Stimulated activated CD4-positive, alpha-beta T cell treated with anti-CD3 and anti-CD28 coated beads, Interleukin-4, amount 100 ng/mL, for 24 hours (primary cell): ENCODE measurements at places on chromosomes 13 and 19.

DNA sequence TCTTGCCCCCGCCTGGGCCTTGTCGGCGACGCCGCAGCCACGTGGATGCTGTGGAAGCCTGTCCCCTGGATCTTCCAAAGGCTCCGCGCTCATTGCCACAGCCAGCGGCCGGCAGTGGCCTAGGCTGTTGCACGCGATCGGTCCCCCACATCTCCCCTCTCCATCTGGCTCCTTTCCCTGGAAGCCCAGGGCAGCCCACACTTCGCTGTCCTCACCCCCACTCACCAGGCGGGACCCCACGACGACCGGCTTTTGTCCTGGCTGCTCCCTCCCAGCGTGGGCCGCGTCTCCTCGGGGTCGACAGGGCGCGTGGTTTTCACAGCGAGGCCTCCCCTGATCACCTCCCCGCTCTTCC is 605 bp upstream of the TEX30 start:
- DNase-seq: no peak

DNA sequence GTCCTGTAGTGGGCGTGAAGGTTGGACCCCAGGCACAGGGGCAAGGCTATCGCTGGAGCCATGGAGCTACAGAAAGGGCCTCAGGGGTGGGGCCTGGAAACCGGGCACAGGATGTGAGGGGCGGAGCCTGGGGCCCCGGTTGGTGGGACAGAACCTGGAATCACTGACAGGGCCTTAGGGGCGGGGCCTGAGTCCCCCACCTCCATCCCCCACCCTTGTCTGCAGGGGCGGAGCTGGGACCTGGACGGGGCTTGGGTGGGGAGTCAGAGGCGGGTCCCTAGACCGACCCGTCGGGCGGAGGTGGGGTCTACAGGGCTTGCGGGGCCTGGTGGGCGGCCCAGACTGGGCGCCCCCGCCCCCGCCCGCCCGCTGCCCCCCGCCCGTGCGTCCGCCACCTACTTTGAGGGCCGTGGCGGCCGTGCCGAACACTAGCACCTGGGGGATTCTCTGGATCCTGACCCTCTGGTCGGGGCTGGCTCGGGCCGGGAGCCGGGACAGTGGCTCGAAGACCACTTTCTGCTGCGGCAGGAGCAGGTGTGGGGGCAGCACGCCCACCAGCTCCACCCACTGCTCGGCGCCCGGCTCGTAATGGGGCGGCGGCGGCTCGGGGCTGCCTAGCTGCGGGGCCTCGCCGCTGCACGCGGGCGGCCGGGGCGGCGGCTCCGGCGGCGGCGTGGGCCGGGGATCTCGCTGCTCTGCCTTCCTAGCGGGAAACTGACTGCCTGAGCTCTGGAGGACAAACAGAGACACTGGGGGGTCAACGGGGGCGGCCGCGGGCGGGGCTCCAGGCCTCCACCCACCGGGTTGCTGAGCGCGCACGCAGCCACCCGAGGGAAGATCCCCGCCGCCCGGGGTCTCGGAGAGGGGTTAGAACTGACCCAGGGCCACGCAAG is 26.3 kb downstream of the DCAF15 start:
- no peak for DNase-seq

DNA sequence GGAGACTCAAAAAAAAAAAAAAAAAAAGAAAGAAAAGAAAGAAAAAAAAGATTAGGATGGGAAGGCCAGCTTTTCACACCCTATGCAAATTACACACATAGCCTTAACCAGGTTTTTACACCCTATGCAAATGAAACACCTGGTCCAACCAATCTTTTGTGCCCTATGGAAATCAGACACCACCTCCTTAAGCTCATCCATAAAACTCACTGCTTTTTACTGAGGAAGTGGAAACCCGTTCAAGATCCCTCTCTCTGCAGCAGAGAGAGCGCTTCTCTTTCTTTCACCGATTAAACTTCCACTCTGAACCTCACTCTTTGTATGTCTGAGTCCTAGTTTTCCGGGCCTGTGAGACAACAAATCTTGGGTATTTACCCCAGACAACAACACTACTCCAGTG is 25.3 kb upstream of the HOMER3 start:
- DNase-seq: no peak

DNA sequence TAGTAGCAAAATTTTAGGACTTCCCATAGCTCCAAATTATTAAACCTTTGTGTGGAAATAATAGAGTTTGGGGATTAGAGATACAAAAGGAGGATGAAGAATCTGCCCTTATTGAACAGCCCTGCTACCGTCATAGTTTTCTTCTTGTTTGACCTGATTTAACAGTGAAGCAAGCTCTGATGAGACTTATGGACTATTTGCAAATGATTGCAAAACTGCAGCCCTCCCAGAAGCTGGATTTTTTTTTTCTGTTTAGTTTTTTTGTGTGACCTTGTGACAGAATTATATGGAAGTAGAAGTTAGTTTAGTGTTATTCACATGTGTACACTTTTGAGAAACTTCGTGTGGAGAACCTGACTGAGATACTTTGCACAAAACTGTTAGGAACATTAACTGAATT is 267.8 kb downstream of the KCNRG start:
- DNase-seq: no peak

DNA sequence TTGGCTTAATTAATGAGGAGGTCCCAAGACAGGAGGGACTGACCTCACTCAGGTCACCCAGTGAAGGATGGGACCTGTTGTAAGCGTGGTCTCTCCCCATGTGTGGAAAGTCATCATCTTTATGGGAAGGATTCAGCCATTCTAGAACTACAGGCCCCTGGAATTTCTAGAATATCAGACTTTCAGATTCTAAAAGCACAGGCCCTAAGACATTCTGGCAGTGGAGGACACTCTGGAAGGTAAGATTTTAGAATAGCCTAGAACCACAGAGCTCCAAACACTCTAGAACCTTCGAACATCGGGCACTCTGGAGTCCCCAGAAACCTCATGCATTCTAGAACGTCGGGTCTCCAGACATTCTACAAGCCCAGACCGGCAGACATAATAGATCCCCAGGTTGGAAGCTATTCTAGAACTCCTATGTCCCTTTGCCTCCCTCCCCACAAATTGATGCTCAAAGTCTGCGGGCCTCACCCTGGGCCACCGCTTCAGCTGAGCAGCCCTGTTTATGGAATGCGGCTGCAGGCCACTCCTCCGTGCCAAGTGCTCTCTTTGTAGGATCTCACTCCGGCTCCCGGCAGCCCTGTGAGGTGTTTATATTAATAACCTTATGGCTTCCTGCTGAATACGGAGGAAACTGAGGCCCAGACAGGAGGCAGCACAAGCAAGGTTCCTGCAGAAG is 1.9 kb upstream of the KLK15 start:
- DNase-seq: no peak

DNA sequence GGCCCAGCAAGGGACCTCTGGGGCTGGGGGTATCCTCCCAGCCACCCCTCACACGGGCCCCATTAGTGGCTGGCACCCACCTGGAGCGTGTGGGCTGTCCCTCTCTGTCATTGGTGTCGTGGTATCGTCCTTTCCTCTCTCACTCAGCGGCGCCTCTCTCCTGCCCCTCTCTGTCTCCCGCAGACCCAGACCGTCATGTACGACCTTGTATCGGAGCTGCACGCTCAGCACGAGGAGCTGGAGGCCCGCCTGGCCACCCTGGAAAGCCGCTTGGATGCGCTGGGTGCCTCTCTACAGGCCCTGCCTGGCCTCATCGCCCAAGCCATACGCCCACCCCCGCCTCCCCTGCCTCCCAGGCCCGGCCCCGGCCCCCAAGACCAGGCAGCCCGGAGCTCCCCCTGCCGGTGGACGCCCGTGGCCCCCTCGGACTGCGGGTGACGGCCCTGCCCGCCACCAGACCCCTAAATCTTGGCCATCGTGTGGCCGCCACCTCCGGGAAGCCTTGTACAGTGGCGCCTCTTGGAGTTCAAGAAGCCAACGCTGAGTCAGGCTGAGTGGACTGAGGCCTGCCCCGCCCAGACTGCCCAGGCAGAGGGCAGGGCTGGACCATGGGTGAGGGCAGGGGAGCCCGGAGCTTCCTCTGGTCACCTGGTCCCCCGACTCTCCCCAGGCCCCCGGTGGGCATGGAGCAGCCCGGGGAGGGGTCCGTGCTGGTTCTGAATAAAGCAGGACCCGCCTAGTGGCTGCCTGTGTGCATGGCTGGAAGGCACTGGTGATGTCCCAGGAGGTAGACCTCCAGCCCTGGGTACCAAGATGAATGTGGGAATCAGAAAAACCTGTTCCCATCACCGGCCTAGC is 9.8 kb upstream of the ARRDC2 start:
- no peak for DNase-seq

DNA sequence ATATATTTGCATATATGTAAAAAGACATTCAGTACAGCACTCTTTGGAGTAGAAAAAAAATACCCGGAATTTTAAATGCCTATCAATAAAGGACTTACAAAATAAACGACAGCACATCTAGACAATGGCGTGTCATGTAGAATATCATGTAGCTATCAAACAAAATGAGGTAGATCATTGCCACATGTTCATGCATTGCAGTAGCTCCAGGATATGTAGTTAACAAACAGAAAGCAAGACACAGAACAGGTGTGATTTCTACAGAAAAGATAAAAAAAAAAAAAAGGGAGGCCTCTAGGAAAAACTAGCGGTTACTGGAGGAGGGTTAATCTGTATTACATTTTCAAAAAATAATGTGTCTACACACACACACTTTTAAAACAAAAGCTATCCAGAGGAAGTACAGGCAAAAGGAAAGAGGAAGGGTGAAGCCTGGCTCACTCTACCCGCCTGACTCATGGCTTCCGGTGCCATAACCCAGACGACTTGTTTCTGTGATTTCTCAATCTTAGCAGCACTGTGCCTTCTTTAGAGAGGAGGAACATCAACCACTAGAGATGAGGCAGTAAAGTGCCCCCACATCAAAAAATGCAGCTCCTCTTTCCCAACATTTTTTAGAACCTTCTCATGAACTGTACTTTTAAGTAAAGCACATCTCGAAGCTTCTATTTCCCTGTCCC is 6.9 kb downstream of the KCTD12 start:
- peak; percentile 55 for DNase-seq

- DNase-seq: no peak
Measured at GRCh38 chr19:2381148-2381820, 21.2 kb downstream of the TMPRSS9 start.

DNA sequence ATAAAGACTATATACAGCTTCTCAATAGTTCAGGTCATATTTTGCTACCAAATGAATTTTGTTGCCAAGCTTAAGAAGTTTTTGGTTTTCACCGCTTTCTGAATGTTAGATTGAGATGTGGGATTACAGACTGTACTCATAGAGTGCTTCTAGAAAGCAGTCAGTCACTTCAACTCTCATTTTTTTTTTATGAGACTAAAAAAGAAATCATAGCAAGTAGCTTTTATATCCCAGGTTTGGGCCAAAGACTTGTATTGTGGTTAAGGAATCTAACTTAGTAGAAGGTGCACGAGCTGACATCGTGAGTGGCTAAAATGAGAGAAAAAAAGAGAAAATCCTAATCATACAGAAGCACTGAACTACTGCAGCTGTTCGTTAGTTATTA is 2.2 kb upstream of the USPL1 start:
- DNase-seq: no peak

DNA sequence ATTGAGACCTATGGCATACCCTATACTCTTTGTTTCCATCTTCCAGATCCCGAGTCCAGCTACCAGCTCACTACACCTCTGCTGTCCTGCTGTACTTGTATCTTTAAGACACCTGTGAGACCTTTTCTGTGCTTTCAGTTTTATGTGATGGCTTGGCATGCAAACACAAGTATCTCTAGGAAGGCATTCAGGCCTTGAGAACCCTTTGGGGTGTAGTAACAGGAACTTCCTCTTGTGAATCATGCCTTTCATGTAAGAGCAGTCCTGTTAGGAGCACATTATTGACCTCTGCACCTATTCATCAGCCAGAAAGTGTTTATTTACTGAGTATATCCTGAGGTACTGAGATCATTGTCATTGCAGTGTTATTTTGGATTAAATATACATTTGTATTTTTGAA is 87.0 kb upstream of the HTR2A start:
- no peak for DNase-seq

DNA sequence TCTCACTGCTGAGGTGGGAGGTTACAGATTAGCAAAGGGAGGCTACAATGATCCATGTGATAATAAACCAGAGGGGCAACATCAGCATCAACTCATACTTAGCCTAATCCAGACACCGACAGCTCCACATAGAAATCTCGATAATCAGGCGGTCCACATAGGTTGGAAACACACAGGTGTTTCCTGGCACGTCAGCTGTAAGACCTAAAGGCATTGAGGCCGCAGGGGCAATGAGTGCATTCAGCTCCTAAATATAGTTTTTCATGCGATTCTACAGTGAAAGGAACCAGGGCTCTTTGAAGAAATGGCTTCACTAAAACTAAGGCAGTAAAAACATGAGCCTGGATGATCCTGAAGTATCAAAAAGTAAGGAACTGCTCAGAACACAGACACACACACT is 19.3 kb downstream of the PLPP2 start:
- no peak for DNase-seq

GRCh38 chr13:95546919-95547318 is 5.6 kb upstream of the CLDN10 start:
- no peak for DNase-seq

- DNase-seq: no peak
Measured at GRCh38 chr13:105894697-105895096, 640.8 kb downstream of the EFNB2 start.

GRCh38 chr13:100175078-100175802 is 86.3 kb downstream of the PCCA start:
- DNase-seq: no peak

DNA sequence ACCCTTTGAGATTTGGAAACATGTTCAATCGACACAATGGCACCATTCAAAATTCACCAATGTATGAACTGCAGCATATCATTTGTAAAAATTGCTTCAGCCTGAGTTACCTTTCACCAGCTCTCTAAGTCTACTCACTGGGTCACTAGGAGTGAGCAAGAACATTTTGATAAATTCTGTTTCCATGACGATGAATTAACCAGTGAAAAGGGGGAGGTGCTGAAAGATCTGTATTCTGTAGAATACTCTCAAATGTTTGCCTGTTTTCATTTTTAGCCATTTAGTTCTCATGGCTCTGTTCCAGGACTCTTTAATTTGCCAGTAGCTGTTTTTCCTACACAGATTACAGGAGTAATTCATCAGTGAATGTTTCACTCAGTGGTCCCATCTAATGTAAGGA is 883.4 kb downstream of the DIAPH3 start:
- no peak for DNase-seq

DNA sequence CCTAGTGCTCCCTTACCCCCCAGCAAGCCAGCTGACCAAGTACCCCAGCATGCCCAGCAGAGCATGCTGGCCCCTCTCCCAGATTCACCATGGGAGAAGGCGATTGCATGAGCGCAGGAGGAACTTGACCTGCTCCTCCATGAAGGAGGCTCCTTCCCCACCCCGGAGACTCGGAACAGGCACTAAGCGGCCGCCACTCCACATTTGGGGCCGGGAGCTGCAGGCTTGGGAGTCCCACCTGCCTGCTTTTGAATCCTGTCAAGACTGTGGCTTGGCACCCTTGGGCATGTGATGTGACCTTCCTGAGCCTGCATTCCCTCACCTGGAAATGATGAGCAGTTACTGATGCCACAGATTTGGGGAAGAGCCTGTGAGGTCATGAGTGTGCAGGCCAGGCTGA is 12.7 kb upstream of the TIMM50 start:
- no peak for DNase-seq

- DNase-seq: no peak
Measured at GRCh38 chr13:91126806-91127205, 220.7 kb upstream of the MIR17HG start.
